Breast epithelium (tissue), 4 donors: ENCODE measurements at places on chromosomes 2 and 18. TPM values are rescaled to one million over a fixed set of nuclear protein-coding genes. Genes with fewer than 3 reads are reported as not detected.
A peak's percentile ranks its signal among the peaks of the same experiment; 100 is the strongest.

DNA sequence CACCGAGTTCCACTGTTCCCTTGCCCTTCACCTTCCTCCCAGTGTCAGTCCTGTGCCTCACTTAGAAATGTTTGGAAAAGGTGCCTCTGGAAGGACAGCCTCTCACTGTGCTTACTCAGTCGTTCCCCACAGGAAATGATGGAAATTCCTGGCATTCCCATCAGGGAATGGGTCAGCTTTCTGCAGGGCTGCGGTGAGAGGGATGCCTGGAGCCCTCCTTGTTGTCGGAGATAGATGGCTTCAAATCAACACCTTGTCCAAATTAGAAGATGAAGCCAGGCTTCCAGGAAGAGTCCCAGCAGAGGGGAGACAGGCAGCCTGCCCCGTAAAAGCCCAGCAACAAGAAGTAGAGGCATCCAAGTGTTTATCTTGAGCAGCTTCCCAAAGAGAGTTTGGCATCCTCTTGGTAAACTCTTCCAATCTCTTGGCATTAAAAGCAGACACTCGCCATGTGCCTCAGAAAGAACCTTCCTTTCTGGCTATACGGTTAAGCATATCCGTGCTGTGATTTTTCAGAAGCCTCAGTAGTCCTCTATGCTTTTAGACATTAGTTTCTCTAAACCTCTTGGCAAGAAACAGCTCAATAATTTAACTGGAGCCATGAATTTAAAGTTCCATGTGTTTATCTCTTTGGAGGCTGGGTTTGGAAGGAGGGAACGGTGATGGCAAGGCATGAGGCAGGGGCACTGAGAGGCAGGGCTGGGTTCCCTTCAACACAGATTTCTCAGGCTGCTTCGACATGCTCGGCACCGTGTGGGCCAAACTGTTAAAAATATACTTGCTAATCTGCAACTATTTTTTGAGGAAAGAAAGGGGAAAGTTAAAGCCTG lies 25.1 kb downstream of the COLEC12 start:
- no peaks in the 10 kb centered on the region for H3K4me1 ChIP-seq
- no peak overlapping the region for H3K4me3 ChIP-seq
- no peaks in the 10 kb centered on the region for H3K36me3 ChIP-seq
- no peak for DNase-seq

GRCh38 chr2:38255211-38255610 lies 121.9 kb downstream of the ATL2 start:
- no peak for DNase-seq
- H3K4me3 ChIP-seq, result no peak overlapping the region
- no peaks in the 10 kb centered on the region for H3K4me1 ChIP-seq
- H3K36me3 ChIP-seq, result no peaks in the 10 kb centered on the region
- no peak overlapping the region for H3K27ac ChIP-seq
- H3K27me3 ChIP-seq, result no peaks in the 10 kb centered on the region

TNFRSF11A gene
- 4.2 TPM for total RNA-seq

- DNase-seq, result no peak
- H3K4me3 ChIP-seq, result no peak overlapping the region
- H3K36me3 ChIP-seq, result no peaks in the 10 kb centered on the region
- peaks cover 7% of the 10 kb centered on the region for H3K4me1 ChIP-seq
Measured at GRCh38 chr2:30235859-30236535, 4.7 kb downstream of the LBH start.

GRCh38 chr2:233464056-233464455 lies 102.5 kb downstream of the USP40 start:
- H3K36me3 ChIP-seq, result no peaks in the 10 kb centered on the region
- no peaks in the 10 kb centered on the region for H3K27me3 ChIP-seq
- no peak overlapping the region for H3K27ac ChIP-seq
- DNase-seq, result peak; percentile 34
- H3K4me1 ChIP-seq, result no peaks in the 10 kb centered on the region

TPO gene
- total RNA-seq, result 5.1 TPM

- no peaks in the 10 kb centered on the region for H3K27me3 ChIP-seq
- no peak for DNase-seq
- no peak overlapping the region for H3K4me3 ChIP-seq
- no peaks in the 10 kb centered on the region for H3K36me3 ChIP-seq
- no peaks in the 10 kb centered on the region for H3K4me1 ChIP-seq
Measured at GRCh38 chr18:9712611-9713010, 4.5 kb downstream of the RAB31 start.

GRCh38 chr2:218397820-218398436 lies 1.7 kb upstream of the CTDSP1 start:
- H3K4me3 ChIP-seq, result peak overlapping the region; percentile 100
- no peaks in the 10 kb centered on the region for H3K27me3 ChIP-seq
- H3K36me3 ChIP-seq, result no peaks in the 10 kb centered on the region
